Myocyte (in vitro differentiated cells): ENCODE measurements at places on chromosomes 3 and 15. TPM values are rescaled to one million over a fixed set of nuclear protein-coding genes. Genes with fewer than 3 reads are reported as not detected.

- DNase-seq: no peak
These were observed 204.0 kb upstream of the WNT5A start for GRCh38 chr3:55691141-55691540.

GRCh38 chr3:30440880-30441279, 165.5 kb upstream of the TGFBR2 start:
- peak; percentile 77 for DNase-seq

- peak; percentile 88 for DNase-seq
These were observed 87.4 kb downstream of the NFKBIZ start for GRCh38 chr3:101936419-101937356.

DNA sequence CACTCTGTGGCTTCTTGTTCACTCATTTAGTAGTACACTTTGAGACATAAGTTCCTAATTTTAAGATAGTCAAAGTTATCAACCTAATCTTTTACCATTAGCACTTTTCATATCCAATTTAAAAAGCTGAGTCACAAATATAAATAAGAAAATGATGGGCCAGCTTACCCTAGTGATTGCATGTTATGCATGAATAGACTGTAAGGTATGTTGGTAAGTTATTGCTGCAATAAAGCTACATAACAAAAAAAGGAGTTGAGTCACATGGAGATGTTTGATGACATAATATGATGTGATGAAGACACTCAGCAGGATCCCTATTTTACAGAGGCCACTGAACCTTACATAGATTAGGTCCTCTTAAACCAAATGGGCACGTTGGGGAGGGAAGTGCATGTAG, 161.3 kb downstream of the OCA2 start:
- DNase-seq: no peak

- DNase-seq: no peak
These were observed 7.3 kb downstream of the NEK4 start for GRCh38 chr3:52763466-52763865.

- no peak for DNase-seq
These were observed 173.9 kb upstream of the ICE2 start for GRCh38 chr15:60652870-60653269.

- DNase-seq: no peak
These were observed 3.9 kb downstream of the EPM2AIP1 start for GRCh38 chr3:36989005-36989404.

GRCh38 chr15:44482090-44482489, 54.7 kb downstream of the CTDSPL2 start:
- DNase-seq: no peak

- DNase-seq: no peak
These were observed 64.1 kb upstream of the HEG1 start for GRCh38 chr3:125119752-125120378.

DNA sequence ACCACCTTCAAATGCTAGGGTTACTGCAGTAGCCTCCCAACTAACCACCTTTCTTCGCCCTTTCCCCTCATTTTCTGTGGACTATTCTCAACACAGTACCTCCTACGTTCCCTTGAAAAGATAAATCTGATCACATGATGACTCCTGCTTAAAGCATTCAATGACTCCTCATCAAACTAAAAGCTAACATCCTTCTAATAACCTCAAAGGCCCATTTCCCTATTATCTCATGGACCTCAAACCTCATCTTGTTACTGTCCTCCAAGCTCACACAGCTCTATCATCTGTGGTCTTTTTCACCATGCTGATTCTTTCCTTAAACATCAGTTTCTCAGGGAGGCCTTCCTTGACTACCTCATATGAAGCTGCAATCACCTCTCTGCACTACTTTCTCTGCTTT, 29.6 kb downstream of the GADL1 start:
- DNase-seq: no peak

- no peak for DNase-seq
These were observed 28.7 kb downstream of the ZIC4 start for GRCh38 chr3:147377412-147378367.

DNA sequence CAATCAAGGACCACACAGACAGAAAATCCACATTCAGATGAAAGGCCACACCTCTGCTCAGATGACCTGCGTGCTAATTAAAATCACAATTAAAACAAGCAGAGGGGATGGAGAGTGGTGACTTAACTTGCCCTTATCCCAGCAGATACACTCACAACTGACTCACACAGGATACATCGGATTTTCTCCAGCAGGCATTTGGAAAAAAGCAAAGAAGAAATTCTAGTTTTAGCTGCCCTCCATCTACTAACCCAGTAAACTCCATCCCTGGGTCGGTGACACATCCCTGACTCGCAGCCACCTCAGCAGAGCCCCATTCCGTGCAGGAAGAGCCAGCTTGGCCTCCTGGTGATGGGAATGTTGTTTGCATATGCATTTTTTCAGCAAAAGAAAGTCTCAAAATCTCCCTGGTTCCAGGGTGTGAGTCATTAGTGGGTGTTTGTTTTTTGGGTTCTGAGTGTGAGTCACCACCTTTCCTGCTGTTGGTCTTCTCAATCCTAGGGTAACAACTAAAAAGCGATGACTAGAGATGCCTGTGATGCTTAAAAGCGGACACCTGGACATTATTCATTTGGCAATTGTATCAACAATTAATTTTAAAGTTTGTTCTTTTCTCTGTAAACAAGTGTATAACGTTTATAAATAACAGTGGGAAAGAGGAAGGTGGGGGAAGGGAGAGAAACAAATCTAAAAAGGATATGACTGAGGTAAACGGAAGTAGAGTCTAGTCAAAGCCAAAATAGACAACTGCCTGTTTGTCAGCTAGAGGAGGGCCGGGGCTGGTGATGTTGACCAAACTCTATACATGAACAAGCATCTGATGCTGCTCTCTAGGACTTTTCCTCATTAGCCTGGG, 49.8 kb upstream of the SLC4A7 start:
- DNase-seq: peak; percentile 87

GRCh38 chr3:57331078-57331610, 38.7 kb upstream of the ASB14 start:
- no peak for DNase-seq

DNA sequence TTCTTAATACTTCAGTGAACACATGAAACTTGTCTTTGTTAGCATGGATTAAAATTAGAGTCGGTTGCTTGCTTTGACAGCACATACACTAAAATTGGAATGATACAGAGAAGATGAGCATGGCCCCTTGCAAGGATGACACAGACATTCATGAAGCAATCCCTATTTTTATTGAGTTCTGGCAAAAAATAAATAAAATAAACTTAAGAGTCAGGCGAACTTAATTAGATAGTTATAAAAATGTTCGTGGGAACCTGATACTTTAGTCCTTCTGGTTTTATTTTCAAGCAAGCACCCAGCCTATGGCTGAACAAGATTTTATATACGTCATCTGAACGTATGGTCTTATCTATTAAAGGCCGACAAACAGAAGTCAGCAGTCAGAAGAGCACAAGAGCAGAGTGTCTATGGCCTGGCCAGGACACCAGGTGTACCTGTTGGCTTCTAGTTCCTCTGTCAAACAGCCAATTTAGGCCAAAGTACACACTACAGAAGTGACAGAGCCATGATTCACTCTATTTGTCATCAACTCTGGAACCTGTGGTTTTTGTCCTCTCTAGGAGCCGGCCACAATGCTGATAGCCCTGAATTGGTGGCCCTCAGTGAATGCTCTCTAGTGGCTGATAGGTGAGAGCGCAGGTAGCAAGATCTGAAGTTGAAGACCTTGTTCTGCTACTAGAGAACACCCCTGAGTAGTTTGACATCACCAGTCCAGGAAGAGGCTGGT, 64.3 kb downstream of the LEO1 start:
- peak; percentile 72 for DNase-seq

DNA sequence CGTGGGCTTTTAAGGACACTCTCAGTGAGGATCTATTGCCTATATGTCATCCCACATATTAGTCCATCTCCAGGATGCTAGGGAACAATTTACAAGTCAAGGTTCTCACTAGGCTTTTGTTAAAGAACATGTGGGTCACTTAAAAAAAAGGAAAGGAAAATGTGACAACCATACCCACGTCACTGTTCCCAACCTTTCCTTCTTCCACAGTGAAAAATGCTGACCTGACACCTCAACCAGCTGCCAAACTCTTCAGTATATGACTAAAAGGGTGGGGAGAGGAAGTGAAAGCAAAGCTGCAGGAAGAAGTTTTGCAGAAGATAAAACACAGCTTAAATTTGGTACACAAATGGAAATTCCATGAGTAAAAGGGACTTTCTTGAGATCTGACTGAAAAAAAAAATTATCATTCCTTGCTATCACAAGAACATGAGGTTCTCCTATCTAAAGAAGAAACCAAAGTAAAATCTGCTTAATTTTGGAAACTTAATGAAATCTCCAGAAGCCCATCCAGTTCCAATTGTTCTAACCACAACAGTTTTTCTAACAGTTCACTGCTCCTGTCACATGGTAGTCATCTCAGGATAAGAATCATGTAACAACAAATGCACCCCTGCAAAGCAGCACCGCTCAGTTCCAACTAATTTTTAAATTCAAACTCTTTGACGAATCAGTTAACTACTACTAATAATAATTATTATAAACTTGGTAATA, 117.0 kb upstream of the TSPAN3 start:
- peak; percentile 44 for DNase-seq

DNA sequence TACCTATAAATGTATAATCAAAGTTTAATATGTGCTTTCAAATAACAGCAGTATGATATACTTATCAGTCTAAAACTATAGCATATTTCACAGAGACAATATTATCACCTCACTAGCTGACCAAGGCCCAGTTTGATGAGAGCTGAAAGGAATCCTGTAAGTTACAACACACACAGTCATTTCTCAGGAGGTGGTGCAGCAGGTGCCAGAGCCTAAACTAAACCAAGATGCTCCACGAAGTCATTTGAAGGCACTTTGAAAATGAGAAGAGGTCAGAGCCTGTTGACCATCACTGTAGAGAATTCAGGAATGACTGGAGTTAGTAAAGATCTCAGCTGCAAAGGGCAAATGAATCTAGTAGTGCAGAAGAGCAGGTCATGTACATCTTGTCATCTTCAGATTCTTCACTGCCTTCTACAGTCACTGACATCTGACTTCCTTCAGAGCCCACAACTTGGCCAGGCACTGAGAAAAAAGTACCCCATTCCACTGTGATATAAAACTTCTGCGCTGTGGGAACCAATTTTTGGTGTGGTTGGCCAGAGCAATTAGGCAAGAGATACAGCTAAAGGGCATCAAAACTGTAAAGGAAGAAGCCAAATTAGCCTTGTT, 7.9 kb downstream of the GBE1 start:
- DNase-seq: no peak

- DNase-seq: no peak
These were observed 22.2 kb downstream of the XPC start for GRCh38 chr3:14156201-14156600.

- no peak for DNase-seq
These were observed 214.4 kb upstream of the NR2E3 start for GRCh38 chr15:71595846-71596553.

DNA sequence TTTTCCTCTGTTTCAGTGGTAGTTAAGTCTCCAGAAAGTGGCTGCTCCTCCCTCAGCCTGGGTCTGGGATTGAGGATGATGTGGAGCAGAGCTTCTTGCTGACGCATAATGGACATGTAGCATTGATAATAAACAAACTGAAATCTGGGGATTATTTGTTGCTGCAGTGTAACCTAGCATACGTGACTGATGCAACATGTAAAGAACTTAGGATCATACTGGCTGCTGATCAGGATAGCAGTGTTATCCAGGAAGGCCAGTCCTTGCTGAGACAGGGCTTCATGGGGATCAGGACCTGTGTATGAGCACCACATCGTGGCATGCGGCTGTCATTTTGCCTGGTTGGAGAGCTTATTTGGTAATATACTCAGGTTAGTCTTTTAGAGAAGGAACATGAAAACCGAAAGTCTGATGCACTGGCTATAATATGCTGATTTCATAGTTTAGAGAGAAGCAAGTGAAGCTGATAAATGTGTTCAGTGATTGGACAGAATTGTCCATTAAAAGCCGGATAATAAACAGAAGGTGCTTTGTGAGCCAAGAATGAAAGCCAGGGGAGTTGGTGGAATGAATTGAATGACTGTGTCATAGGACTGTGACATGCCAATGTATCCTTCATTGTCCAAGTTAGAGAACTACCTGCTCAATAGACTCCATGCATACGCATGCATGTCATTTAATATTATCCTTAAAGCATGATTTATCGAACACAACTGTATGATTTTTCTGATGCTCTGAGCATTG, 4.1 kb downstream of the MINAR1 start:
- DNase-seq: no peak

DNA sequence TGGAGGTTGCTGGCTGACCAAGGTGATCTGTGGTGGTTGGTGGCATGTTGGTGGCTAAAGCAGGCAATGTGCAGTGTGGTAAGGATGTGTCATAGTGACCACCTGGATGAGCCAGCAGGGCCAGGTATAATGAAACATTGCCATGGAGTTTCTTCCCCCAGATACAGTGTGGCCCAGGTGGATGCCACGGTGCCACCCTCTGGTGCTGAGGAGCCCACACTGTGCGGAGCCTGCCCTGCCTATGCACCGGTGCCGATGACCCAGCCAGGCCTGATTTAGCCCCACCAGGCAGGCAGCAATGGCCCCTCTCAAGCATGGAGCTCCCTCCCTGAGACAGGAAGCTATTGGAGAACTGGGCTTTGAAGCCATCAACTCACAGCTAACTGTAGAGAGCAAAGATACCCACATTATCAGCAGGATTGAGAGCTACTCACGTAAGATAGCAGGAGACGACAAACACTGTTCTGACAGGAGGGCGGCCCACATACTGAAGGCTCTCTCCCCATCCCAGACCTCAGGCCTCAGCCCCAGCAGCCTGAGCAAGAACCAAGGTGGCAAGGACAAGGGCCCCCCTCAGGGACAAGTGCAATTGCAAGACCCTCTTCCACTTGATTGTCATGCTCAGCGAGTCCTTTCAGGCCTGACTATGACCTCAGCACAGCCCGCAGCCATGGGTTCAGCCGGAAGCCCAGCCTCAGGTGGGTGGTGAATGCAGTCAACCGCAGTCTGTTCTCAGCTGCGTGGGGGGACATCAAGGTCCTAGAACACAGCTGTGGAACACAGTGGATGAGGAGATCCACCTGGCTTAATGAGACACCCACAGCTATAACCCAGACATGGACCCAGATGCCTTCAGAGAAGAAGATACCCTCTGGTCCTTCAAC, 82.8 kb upstream of the CDV3 start:
- no peak for DNase-seq

The TMCO5A gene
- not detected in 2 replicates for total RNA-seq

The ALDH1L1 gene
- 0.10 TPM in 1 of 2 replicates, not detected in the other for total RNA-seq

The GOLGA8M gene
- total RNA-seq: 0.64 TPM in 1 of 2 replicates, not detected in the other

The FAM107A gene
- not detected in 2 replicates for total RNA-seq

The SEMA3G gene
- total RNA-seq: 0.68 and 1.9 TPM in 2 replicates

The LYSMD4 gene
- 12.4 and 20.8 TPM in 2 replicates for total RNA-seq

The TMEM158 gene
- 131 and 157 TPM in 2 replicates for total RNA-seq

The ZNF280D gene
- total RNA-seq: 47.6 and 49.8 TPM in 2 replicates

The RUVBL1 gene
- 50.0 and 57.9 TPM in 2 replicates for total RNA-seq

The SLC51A gene
- total RNA-seq: not detected in 2 replicates

The ATP13A3 gene
- 202 and 213 TPM in 2 replicates for total RNA-seq

The CSTA gene
- total RNA-seq: 0.37 TPM in 1 of 2 replicates, not detected in the other

The SPG11 gene
- 32.8 and 40.7 TPM in 2 replicates for total RNA-seq

The BUB1B gene
- total RNA-seq: 1.8 and 2.1 TPM in 2 replicates

The HHLA2 gene
- not detected in 2 replicates for total RNA-seq

The ACAN gene
- 0.05 and 0.08 TPM in 2 replicates for total RNA-seq

The CNTN4 gene
- total RNA-seq: not detected in 2 replicates

The PRSS50 gene
- 0.45 and 0.68 TPM in 2 replicates for total RNA-seq
